ENCODE measurements at places on chromosomes 13 and 19.

- no peak for DNase-seq
These were observed 22.4 kb downstream of the OLFM2 start for GRCh38 chr19:9914001-9914314.

DNA sequence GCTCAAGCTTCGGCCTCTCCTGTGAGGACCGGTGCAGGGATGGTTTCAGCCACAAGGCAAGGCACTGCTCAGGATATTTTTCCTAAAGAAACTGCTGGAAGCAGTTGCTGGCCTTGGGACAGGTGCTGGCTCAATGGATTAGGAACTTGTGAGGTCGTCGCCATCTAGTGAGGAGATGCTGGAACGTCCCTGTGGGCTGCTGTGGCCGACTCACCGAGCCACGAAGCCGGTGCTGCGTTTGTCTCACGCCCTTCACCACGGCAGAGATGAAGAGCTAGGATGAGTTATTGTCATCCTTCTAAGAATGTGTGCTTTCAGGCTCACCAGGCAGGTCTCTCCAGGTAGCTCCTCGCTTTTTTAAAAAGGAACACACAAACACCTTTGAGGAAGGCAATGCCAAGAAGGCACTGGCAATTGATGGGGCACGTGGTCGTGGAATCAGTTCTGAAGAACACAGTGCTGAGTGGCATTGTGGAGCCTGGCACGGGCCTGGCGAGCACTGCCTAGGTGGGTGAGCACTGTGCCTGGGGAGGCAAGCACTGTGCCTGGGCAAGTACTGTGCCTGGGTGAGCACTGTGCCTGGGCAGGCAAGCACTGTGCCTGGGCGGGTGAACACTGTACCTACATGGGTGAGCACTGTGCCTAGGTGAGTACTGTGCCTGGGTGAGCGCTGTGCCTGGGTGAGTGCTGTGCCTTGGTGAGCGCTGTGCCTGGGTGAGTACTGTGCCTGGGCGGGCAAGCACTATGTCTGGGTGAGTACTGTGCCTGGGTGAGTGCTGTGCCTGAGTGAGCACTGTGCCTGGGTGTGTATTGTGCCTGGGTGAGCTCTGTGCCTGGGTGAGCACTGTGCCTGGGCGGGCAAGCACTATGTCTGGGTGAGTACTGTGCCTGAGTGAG, 140.4 kb downstream of the TEX29 start:
- DNase-seq = peak; percentile 67

DNA sequence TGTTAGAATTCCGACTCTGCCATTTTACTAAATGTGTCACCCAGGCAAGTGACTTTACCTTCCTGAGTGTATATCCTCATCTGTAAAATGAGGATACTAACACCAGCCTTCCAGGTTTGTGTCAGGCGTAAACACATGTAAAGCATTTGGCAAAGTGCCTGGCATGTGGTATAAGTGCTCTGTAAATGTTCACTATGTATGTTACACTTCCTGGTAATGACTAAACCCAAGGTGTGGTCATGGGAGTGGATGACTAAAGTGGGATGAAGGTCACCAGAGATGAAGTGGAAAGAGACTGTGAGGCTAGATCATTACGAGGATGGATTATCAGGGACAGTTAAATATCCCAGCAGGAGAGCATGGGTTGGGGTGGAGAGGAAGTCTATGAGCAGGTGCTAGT, 25.6 kb downstream of the DEDD2 start:
- peak; percentile 91 for DNase-seq

GRCh38 chr13:34731486-34731885, 210.6 kb upstream of the NBEA start:
- no peak for DNase-seq

DNA sequence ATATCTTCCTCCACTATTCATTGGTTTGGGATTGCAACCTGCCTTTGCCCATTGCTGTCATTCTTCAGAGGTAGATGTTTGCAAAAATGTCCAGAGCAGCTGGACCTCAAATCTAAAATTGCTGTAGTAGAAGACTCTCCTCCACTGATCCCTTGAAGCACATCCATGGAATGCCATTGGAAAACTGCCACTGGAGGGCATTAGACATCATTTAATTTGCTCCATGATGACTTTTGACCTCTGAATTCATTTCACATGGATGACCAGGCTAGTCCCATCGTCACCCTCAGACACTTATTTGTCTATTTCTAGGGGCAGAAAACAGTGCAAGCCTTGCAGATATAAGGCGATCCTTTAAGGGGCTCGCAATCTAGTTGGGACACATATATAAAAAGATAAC, 33.9 kb upstream of the FLT1 start:
- no peak for DNase-seq

DNA sequence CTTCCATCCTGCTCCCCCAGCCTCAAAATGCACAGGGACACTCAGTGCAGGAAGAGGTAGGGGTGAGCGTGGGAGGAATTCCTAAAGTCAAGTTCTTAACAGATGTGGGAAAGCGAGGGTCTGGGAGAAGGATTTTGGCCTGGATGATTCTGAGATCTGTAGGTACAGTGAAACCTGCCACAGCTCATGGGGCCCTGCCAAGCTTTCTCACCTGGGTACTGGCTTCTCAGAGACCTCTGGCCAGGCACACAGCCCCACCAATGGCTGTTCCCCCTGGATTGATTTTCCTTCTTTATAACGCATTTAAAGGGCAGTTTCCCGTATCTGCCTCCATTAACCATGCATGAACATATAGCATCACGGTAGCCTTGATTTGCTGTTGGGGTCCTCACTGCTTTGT, 47.0 kb upstream of the GSX1 start:
- no peak for DNase-seq

GRCh38 chr13:41706152-41706551, 248.8 kb downstream of the RGCC start:
- no peak for DNase-seq

GRCh38 chr19:9627856-9628255, 6.8 kb upstream of the ZNF561 start:
- no peak for DNase-seq

- DNase-seq = no peak
These were observed 83.8 kb downstream of the FAM216B start for GRCh38 chr13:42864952-42865767.

DNA sequence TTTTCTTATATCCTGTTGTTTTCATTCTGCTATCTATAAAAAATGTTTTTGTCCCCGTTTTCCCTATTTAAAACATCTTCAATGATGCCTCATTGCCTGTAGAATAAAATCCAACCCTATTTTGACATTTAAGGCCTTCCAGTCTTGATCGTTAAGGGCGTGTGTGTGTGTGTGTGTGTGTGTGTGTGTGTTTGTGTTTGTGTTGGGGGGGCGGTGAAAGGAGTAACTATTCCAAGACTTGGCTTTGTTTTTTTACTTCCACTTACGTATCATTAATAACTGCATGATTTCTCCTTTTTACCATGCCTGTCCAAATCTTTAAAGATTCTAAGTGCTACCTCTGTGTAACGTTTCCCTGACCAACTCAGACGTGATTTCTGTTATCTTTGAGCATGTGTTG, 784 bp downstream of the PIBF1 start:
- no peak for DNase-seq

GRCh38 chr13:29436721-29437280, 158.7 kb downstream of the SLC7A1 start:
- DNase-seq = no peak

DNA sequence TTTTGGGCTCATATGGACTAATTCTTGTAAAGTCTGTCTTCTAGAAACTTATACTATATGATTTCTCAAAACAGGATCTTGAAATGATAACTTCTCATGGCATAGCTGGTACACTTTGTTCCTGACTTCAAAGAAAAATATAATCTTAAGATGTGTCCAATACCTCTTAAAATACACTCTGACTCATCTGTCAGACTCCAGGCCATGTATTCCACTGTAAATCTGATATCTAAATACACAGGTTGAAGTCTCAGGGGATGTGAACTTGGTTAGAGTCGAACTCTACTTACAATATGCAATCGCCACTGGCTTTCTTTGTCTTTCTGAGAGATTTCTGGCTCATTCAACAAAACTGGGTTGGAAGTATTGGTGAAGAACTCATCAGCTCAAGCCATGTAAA, 99.8 kb downstream of the LACC1 start:
- no peak for DNase-seq

DNA sequence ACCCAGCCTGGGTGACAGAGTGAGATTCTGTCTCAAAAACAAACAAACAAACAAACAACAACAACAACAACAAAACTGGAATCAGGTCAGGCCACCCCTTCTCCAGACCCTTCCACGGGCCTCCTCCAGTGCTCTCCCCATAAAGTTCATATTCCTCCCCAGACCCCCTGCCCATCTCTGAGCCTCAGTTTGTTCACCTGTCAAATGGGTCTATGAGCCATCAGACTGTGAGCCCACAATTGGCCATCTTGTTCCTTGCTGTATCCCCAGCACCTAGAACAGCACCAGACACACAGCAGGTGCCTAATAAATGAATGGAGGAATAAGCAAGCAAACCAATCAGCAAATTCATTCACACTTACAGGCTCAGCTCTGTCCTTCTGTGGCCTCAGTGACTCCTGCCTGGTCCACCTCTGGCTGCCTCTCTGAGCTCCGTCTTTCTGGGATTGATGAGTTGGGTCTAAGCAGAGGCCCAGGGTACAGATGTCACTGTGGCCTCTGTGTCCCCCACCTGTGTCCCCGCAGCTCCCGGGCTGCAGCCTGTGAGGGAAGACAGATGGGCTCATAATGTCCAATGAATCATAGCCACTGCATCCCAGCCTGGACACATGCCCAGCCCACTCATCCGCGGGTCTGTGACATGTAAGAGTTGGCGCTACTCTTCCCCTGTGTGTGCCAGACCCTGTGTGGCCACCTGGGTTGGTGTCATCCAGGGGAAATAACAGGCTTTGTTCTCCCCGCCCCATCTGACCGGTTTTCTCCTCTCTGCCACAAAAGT, 19.6 kb upstream of the PTPRS start:
- no peak for DNase-seq
